Stimulated activated CD4-positive, alpha-beta T cell treated with anti-CD3 and anti-CD28 coated beads, Interleukin-15, amount 100 ng/mL, for 24 hours (primary cell): ENCODE measurements at places on chromosomes 1 and 21.

DNA sequence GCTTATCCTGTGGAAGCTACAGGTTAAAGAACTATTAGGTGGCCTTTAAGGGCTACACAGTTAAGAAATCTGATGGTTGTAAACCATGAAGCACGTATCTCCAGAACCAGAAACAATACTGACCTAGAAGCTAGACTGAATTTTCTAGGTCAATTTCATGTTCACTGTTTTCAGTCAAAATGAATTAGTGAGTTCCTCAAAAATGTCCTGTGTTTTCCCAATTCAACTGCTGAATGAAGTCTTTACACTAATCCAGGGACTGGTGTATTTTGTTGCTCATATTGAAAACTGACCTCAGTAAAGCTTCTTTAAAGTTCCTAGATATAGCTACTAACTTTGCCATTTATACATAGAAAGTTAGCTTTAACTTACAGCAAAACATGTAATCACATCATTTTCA, 6.0 kb downstream of the HNRNPU start:
- DNase-seq = no peak

GRCh38 chr1:172292840-172293239, 127.6 kb upstream of the C1orf105 start:
- DNase-seq = no peak

GRCh38 chr21:40546647-40547046, 300.3 kb downstream of the DSCAM start:
- no peak for DNase-seq

- DNase-seq = no peak
These were observed 488.7 kb upstream of the USP24 start for GRCh38 chr1:55703726-55704363.

- no peak for DNase-seq
These were observed 372.8 kb downstream of the PTBP2 start for GRCh38 chr1:97094247-97094972.

DNA sequence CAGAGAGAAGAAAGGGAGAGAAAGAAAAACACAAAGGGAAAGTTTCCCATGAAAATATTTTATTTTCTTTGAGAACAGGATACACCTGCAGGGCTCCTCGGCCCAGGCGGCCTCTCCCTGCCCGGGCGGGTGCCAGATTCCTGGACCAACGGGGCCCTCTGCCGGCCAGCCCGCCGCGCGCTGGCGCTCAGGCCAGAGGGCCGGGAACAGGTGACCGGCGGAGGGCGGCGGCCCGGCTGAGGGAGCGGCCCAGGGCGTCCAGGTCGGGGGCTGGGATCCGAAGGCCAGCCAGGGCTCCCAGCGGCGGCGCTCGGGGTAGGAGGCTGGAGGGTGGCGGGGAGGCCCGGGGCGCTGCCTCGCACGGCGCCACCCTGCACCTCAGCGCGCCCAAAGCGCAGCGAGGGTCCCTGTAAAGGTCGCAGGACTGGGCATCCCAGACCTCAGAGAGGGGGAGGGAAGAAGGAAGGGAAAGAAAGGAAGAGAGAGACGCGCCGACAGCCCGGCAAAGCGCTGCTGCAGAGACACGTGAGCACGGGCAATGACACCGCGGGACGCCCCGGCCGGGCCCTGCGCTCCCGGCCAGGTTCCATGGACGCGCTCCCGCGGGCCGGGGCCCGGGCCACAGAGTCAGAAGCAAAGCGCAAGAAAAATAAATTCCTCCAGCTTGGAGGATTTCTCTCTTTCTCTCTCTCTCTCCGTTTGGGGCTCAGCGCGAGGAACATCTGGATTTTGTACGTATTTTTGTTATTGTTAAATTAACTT, 927 bp downstream of the WNT9A start:
- DNase-seq = peak; percentile 61

- no peak for DNase-seq
These were observed 1290.7 kb upstream of the ADGRL2 start for GRCh38 chr1:80509965-80510522.

DNA sequence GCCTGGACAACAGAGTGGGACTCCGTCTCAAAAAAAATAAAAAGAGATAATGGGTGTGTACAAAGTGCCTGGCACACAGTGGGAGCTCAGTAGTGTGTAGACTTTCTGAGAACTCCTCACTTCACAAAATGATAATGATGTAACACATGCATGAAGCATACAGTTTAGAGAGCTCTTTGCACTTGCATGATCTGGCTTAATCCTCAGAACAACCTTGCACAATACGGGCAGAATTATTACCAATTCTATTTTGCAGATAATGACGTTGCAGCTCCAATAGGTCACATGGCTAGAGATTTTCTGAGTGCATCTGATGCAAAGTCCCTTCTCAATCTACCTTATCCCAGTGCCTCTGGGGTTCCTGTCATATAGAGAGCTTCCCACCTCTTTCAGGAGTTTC, 71.4 kb downstream of the CD247 start:
- DNase-seq = no peak

GRCh38 chr1:56417646-56418045, 161.7 kb downstream of the PLPP3 start:
- no peak for DNase-seq

GRCh38 chr1:79603843-79604242, 597.3 kb upstream of the ADGRL4 start:
- no peak for DNase-seq

DNA sequence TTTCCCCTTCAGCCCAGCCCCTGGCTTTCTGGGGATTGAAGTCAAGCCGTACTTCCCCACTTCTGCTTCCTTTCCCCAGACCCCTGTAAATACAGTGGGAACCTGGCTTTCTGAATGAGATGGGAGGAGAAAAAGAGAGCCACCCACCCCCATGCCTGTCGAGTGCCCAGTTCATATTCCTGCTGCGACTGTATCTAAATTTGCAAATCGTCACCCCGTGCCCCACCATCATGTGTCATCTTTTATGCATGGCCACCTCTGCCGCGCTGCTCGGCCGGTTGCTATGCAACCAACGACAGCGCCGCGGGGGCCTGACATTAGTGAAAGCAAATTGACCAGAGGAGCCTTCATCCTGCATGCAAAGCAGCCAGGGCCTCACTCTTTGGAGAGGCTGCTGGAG, 143.0 kb downstream of the ELAVL4 start:
- DNase-seq = no peak

DNA sequence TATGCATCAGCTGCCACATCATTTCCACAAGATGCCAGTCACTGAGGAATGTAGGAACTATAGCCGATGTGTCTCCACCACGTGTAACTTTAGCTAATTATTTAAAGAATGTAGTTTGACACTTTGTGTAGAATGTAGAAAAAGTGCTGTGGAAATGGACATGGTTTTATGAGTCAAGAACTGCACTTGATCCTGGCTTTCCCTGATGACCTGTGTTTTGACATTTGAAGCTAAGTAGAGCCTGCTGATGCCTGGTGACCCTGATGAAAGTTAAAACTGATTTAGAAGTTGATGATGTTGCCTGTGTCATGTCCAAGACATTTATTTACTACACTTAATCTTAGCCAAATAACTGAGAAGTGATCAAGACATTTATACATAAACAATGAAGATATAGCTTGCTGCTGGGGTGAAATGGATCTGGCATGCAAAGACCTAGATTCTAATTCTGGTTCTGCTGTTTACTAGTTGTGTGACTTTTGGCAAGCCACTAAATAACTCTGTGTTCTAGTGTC, 4.4 kb upstream of the OSBPL9 start:
- no peak for DNase-seq

- DNase-seq = no peak
These were observed 25.0 kb downstream of the WNT4 start for GRCh38 chr1:22117851-22118250.

DNA sequence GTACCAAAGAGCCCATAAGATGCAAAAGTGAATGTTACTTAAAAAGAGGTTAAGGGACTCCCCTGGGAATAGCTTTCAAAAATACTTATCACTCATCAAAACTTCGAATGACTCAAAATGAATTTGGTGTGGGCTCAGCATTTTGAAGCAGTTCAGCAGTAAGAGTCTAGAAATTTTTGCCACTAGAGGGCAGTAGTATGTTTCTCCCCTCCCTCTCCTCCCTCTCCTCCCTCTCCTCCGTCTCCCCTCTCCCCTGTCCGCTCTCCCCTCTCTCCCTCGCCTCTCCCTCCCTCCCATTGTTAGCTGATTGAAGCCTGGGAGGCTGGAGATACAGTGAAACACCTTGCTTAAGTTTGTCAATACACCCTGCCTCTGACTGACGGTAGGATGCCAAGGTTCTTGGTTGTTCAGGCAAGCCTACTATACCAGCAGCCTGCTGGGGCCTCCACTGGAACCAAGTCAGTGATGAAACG, 70.8 kb upstream of the TENT5C start:
- peak; percentile 27 for DNase-seq

GRCh38 chr1:53546409-53547155, 87.4 kb downstream of the DMRTB1 start:
- DNase-seq = no peak

GRCh38 chr1:107139833-107140702, 771 bp upstream of the NTNG1 start:
- peak; percentile 18 for DNase-seq

- peak; percentile 56 for DNase-seq
These were observed 20.6 kb downstream of the MTHFR start for GRCh38 chr1:11784993-11785769.

DNA sequence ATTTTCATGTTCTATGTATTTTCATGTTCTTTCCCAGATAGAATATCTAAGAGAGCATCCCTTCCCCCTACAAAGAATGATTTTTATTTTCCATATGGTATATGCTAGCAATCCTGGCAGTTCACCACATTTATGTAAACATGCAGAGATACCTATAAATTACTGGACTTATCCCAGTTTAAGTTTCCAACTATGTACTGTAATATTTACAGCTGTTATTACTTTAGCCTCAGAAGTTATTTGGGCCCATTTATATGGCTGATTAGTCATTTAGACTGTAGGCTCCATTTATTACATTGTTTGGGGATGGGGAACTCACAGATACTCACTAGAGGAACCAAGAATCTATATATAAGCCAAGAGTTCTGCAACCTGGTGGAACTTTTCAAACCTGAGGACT, 84.8 kb upstream of the WARS2 start:
- DNase-seq = no peak

DNA sequence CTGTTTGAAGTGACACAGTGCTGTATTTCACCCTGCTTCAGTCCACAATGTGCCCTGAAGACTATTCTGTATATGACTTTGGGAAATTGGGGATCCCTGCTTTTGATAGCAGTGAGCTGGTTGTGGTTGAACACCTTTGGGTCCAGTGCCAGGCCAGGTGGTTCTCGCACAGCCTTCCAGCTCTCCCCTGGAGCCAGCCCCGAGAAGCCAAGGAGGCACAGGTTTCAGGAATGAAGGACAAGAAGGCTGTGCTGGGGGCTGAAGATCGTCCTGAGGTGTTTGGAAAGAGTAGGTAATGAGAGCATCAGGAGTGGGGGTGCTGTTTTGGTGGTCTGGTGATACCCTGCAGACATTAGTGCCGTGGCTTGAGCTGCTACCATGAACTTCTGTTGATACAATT, 131.4 kb upstream of the COL6A1 start:
- no peak for DNase-seq

DNA sequence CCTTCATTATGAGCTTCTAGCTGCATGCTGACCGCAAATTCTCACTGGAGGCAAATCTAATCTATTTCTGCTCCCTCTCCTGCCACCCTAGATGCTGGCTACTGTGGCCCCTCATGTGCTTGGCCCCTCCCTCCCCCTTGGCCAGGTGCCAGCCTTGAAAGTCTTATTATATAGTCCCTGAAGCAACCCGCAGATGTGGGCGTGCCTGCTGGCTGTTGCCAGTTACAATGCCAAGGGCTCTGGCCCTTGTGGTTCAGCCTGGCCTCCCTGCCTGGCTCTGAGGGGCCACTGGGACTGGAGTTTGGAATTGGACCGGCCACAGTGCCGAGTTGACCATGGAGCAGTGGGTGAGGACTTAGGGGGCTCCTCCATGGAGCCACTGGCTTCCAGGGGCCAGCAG, 78.9 kb upstream of the ACTRT2 start:
- no peak for DNase-seq

DNA sequence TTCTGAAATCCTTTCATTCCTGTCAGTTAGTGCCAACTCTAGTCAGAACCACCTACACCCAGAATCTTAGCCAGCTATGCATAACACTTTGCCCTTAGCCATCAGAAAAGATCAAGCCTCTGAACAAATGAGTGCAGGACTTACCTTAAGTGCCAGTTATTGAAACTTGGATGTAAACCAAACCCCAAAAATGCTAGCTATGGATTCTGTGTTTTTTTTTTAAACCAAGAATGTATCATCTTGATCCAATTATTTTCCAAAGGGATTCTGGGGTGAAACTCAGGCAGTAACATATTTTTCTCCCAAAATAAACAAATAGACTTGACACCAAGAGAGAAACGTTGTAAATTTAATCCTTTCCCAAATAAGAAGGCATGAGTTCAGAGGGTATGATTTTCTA, 538.6 kb upstream of the ADAMTS5 start:
- no peak for DNase-seq

DNA sequence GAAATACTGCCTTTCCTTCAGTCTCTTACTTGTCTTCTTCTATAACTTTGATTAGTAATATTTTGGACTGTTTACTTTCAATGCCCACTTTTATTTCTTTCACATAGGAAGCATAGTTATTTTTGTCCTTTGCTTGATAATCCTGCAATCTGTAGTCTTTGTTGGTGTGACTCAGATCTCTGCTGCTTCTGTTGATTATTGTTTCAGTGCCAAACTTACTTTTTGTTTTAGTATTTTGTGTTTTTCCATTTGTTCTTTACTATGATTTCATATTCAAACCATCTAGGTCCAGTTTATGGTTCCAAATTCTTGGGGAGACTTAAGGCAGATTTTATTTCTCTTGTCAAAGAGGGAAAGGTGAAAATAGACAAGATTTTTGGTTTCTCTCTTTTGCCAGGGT, 399.9 kb downstream of the HLX start:
- no peak for DNase-seq

GRCh38 chr1:211660718-211661222, 14.7 kb downstream of the NEK2 start:
- no peak for DNase-seq

DNA sequence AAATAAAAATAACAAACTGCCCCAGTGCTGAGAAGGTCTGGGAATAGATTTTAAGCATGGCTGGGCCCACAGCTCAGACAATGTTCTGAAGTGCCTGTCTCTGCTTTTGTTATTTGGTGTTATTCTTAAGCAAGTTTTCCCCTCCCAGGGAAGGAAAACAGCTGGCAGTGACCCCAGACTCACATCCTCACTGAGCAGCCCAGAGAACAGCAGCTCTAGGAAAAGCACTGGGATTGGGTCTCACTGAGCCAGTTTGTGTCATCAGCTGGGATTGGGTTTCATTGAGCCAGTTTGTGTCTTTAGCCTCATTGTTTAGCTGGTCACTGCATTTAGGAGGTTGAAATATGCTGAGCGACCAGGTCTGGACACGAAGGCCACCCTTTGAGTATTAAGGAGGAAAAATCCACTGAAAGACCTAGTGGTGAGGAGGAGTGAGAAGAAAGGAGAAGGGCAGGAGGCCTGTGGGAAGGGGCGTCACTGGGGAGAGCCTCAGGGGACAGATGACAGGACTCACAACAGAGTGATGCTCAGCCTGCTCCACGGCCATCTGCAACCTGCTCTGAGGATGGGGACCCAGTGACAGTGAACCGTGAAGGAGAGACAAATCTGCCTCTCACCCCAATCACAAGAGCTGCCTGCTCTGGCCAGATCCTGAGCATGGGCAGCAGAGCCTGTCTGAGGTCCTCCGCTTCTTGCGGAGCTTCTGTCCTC, 103.8 kb downstream of the TOMM20 start:
- DNase-seq = no peak
